Esophagus squamous epithelium (tissue), 5 donors: ENCODE measurements at places on chromosomes 6 and 20. TPM values are rescaled to one million over a fixed set of nuclear protein-coding genes. Genes with fewer than 3 reads are reported as not detected.

The RBBP8NL gene
- 6.2 TPM for total RNA-seq

The SLC26A8 gene
- not detected for total RNA-seq

DNA sequence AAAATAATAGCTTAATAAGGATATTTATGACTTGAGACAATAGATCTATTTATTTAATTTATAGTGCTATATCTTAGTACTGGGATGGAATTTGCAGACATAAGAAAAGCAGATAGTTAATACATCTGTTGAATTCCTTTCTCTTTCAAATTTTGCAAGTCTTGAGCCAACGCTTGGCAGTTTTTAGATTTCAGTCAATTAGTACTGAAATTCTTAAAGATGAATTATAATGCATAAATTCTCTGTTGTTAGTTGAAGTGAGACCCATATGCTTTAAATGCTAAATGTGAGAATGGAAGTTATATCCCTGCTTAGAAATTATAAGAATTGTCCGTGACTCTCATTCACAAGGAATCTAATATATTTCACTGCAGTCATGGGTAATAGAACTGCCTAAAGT is 225.1 kb upstream of the ADGRB3 start:
- H3K27ac ChIP-seq = no peak overlapping the region
- no peak overlapping the region for H3K4me3 ChIP-seq
- no peaks in the 10 kb centered on the region for H3K4me1 ChIP-seq

DNA sequence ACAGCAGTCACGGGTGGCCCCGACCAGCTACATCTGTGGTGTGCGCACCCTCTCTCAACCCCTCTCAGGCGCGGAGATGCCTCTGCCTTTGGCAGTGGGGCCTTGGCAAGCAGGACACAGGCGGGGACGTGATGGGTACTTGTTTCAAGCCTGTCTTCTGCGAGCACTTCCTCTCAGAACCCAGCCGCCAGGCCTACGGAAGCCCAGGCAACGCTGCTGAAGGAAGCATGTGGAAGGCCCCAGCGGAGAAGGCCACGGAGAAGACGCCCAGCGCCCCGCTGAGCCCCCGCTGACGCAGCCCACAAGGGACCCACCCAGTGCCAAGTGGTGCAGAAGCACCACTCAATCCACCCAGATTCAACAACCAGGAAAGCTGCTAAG is 13.0 kb downstream of the SERPINB6 start:
- DNase-seq = no peak
- peaks cover 31% of the 10 kb centered on the region for H3K4me1 ChIP-seq
- H3K27ac ChIP-seq = peak overlapping the region; percentile 74

DNA sequence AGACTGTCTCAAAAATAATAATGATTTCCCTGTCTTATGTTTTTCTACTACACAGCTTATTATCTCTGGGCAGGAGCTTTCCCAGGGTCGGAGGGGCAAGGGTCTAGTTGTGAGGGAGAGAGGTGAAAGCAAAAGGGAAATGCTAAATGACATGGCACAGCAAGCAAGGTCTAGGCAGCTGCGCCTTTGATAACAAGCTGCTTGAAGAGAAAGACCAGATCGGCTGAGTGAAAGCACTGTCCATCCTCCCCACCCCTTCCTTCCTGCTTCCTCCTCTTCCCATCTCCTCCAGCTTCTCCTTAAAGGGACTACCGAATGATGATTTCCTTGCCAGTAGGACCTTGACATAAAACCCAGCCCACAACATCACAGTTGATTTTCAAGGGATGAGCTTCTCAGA is 158.1 kb upstream of the AKAP12 start:
- no peaks in the 10 kb centered on the region for H3K27me3 ChIP-seq
- H3K27ac ChIP-seq = no peak overlapping the region
- no peaks in the 10 kb centered on the region for H3K4me1 ChIP-seq
- no peaks in the 10 kb centered on the region for H3K36me3 ChIP-seq

DNA sequence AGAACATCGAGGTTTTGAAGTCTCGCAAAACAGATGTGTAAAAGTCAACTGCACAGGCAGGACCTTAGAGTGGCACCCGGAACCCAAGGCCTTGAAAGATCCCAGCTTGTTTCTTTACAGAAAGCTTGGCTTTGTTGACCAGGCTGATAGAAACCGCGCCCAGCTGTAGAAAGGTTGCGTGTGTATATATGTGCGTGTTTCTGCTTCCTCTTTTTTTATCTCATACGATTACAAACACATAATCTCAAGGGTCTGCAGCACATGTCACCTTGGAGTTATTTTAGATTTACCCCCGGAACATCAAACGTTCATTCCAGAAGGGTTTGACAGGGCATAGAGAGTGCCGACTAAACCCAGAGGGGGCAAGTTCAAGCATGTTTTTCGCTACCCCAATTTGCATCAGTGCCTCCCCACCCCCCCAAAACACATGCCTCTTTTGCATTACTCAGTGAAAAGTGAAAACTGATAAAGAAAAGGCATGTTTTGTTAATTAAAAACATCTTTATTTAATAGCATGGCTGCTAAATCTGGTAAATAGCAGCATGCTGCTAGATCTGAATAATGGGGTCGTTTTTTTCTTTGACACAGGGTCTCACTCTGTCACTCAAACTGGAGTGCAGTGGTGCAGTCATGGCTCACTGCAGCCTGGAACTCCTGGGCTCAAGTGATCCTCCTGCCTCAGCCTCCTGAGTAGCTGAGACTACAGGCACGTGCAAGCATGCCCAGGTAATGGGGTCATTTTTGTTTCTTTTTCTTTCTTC is 33.2 kb upstream of the NCOA3 start:
- no peaks in the 10 kb centered on the region for H3K36me3 ChIP-seq
- H3K27ac ChIP-seq = no peak overlapping the region
- H3K4me3 ChIP-seq = no peak overlapping the region
- peaks cover 33% of the 10 kb centered on the region for H3K4me1 ChIP-seq
- H3K27me3 ChIP-seq = no peaks in the 10 kb centered on the region
- no peak for DNase-seq

DNA sequence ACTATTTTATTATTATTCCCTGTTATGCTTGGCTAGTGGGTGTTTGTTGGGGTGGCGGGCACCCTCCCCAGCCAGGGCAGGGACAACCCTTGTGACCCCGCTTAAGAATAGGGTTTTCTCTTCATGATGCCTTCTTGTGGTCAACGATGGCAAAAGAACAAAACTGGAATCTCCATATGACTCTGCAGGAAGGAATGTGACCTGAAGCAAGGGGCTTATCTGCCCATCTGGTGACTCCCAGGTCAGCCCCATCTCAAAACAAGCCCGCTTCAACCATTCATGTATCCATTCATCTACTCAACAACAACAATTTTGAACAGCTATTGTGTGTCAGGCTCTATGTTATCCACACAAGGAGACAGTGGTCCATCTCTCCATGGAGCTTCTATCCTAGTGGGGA is 30.9 kb upstream of the TGM6 start:
- no peak for DNase-seq
- no peak overlapping the region for H3K27ac ChIP-seq
- H3K4me3 ChIP-seq = no peak overlapping the region
- no peaks in the 10 kb centered on the region for H3K27me3 ChIP-seq
- H3K36me3 ChIP-seq = no peaks in the 10 kb centered on the region

DNA sequence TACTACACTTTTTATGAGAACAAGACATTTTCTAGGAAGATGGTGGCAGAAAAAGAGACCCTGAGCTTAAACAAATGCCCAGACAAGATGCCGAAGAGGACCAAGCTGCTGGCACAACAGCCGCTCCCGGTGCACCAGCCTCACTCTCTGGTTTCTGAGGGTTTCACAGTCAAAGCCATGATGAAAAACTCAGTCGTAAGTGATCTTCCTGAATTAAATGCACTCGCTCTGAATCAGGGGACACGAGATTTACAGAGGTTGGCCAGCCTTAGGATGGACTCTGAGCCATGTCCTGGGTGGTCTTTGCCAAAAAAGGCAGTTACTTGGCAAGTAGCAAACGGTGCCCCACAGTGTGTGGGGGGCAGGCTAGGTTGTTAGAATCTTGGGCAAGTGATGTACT is 423 bp downstream of the PACRG start:
- H3K4me1 ChIP-seq = peaks cover 3% of the 10 kb centered on the region
- no peaks in the 10 kb centered on the region for H3K27me3 ChIP-seq
- peak overlapping the region; percentile 92 for H3K4me3 ChIP-seq
- DNase-seq = no peak
- no peaks in the 10 kb centered on the region for H3K36me3 ChIP-seq
